PC-3 (cell line): ENCODE measurements at places on chromosomes 7 and 10. TPM values are rescaled to one million over a fixed set of nuclear protein-coding genes. Genes with fewer than 3 reads are reported as not detected.

- DNase-seq = no peak
Observed at GRCh38 chr10:51965451-51965850, 266.1 kb upstream of the CSTF2T start.

DNA sequence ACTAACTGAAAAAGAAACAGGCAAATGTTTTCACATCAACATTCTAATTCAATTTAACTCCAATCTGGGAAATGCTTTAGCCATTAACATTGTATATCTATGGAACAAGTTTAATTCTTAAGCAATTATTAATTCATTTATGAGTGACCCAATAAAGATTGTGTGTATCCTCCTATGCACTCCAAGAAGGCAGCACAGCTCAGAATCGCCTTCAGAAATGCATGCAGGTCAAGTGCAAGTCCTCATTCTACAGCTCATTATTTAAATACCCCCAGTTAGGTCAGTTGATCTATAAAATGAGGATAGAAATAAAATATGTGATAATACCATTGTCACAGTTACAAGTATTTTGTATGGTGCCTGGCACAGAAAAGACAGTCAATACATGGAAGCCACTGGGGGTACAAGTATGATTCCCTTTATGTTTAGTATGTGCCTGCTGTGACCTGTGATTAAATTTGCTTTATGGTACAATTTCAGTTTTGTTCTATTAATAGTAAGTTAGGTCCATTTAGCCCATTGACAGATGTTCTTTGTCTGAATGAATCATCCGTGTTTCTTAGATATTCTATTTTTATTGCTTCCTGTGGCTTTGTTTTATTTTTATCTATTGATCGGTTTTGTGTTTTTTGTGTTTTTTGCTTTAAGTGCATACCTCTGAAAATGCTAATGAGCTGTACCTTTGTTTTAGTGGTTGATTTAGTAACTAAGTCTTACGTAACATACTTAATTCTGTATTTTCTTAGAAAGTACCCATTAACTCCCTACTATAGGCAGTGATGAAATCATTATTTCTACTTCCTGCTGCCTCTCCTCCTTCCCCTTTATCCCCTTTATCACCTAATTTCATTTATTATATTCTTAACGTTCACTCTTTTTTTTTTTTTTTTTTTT lies 42.8 kb downstream of the CPXM2 start:
- DNase-seq = no peak

Gene EGR2
- 2.7 and 2.8 TPM in 2 replicates for total RNA-seq

DNA sequence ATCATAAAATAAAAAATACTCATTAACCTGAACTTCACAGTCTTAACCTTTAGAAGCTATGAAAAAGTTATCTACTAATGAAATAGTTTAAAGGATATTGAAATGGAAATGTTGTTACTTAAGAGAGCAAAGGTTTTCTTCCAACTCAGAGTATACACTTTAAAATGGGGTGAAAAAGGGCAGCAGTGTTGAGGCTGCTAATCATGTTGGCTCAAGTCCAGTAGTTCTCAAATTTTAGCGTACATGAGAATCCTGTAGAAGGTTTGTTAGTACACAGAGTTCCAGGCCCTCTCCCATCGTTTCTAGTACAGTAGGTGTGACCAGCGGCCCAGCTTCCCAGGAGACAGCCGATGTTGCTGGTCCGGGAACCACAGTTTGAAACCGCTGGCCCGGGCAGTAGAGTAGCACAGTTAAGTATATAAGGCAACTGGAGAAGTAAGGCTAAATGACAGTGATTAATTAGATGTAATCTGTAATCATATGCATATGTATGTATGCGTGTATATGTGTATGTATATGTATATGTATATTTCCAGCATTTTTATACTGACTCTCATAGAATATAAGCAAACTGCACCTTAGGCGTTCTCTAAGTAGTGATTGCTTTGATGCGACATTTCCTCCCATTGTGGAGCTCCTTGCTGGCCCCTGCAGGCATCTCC lies 147.2 kb upstream of the PRR15 start:
- DNase-seq = no peak

GRCh38 chr7:145868935-145869334 lies 247.7 kb upstream of the CNTNAP2 start:
- no peak for DNase-seq

- DNase-seq = peak; percentile 73
Observed at GRCh38 chr7:128425850-128426249, 16.1 kb upstream of the IMPDH1 start.

DNA sequence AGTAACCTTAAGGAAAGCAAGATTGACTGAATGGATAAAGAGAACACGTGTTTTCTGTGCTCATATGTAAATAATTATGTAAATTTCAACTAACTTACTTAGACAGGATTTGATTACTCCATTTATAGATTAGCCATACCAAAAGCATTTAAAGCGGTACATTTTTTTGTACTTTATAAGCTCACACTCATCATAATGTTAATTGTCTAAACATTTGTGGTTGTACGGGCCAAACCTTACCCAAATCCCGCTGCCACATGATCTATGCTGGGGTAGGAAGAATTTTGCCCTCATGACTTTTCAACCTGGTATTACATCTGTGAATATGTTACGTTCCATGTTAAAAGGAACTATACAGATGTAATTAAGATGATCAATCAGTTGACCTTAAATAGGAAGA lies 29.1 kb downstream of the MKX start:
- no peak for DNase-seq

- no peak for DNase-seq
Observed at GRCh38 chr7:150520145-150520544, 5.5 kb downstream of the GIMAP7 start.

GRCh38 chr7:158246960-158247673 lies 340.5 kb downstream of the PTPRN2 start:
- no peak for DNase-seq

DNA sequence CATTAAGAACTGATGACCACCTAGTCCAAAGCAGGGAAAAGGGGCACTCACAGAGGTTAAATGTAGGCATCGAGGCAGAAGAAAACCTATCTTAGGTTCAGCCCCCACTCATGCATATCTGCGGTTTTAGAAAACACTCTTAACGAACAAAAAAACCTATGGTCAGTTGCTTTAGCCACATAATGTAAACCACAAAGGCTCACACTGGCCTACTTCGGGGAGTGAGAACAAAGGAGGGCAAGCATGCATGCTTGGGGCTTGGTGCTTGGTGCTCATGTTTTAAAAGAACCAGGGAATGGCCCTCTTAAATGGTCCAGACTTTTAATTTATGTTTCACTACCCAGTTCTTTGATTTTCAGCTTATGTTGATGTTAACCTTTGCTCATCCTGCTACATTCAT lies 14.2 kb downstream of the INSYN2A start:
- no peak for DNase-seq

Gene IL6
- 110 and 113 TPM in 2 replicates for total RNA-seq

Gene FEZF1
- not detected in 2 replicates for total RNA-seq

- DNase-seq = no peak
Observed at GRCh38 chr7:137086896-137087295, 218.4 kb downstream of the CHRM2 start.

Gene POLR2J
- total RNA-seq = 71.6 and 101 TPM in 2 replicates

GRCh38 chr7:142439739-142440138 lies 181.9 kb upstream of the PRSS58 start:
- DNase-seq = peak; percentile 37

- peak; percentile 66 for DNase-seq
Observed at GRCh38 chr10:43284341-43284910, 17.6 kb upstream of the RASGEF1A start.
